ENCODE measurements at places on chromosomes 1 and 21.

GRCh38 chr1:64748222-64748621 is 3.3 kb downstream of the RAVER2 start:
- DNase-seq, result no peak

- DNase-seq, result no peak
Observed at GRCh38 chr1:156075162-156075561, 7.1 kb downstream of the MEX3A start.

- no peak for DNase-seq
Observed at GRCh38 chr1:233477359-233477758, 136.5 kb upstream of the KCNK1 start.

GRCh38 chr1:2236695-2237677 is 8.9 kb downstream of the SKI start:
- DNase-seq, result no peak

DNA sequence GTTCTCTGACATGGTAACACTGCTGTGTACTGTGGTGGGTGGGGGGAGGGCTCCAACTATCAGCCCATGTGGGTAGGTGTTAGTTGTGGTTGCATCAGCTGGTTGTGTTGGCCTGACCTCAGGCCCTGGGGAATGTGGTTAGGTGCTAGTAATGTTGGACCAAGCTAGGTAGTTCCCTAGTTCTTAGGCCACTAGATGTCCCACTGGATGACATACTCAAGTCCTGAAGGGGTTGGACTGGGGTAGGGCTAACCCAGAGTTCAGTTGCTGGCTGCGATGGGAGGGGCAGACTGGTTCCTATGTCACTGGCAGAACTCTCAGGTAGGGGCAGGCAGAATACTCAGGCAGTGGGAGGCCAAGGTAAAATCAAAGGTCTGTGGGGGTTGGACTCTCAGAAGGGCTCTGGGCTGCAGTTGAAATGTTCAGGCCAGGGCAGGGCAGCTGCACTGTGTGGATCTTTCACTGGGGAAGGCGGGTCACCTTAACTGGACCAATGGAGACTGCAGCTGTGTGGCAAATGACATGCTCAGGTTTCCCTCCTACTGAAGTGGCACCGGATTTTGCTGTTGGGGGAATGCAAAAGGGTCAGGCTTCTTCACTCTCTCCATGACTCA is 870.7 kb downstream of the LRRIQ3 start:
- DNase-seq, result no peak

GRCh38 chr1:227886993-227887696 is 60.6 kb downstream of the WNT9A start:
- no peak for DNase-seq

DNA sequence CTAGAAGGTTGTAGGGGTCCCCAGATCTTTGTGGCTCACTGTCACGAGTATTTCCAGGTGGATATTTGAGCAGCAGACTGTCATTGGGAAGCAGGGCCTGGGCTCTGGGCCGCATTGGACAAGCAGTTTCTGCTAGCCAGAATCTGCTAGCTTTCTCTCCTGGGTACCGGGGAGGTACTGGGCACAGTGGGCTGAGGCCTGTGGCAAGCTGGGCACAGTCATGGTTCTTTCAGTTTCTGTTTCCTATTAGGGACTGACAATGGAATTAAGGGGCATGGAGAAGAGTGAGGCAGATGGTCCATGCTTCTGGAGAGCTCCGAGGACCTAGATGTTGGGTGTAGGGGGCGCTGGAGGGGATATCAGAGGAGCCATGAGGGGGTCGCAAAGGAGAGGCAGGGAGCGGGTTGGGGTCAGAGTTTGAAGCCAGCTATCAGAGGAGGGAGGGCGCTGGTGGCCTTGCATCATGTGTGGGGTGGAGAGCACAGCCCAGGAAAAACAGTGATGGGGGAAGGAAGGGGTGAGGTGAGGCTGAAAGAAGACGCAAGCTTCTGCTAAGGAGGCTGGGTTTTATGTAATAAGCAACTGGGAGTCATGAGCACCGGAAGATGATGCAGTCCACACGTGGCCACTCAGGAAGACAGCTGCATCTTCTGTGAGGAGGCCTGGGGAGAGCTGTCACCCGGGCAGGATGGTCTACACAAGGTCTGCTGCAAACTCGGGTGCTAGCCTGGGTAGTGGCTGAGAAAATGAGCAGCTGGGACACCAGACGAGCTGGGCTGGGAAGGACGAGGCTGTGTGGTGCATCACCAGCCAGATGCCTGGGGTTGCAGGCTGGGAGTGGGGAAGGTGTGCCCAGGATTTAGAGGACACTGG is 72.7 kb downstream of the IER5 start:
- DNase-seq, result no peak

DNA sequence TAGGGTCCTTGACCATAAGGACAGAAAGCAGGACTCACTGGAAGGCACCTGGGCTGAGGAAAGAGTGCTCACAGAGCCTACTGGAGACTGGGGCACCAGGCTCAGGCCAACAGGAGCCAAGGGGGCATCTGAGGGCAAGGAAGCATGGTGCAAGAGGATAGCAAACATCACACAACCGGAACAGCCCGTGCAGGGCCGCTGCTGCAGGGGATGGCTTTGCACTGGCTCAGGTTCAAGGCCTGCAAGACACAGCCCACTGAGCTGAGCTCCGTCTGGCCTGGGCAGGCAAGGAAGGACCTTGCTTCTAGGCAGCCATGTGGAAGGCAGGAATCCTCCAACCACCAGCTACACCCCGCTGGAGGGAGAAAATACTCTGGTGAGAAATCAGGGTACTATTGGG is 59.8 kb upstream of the KIF26B start:
- DNase-seq, result no peak

Data from brain pericyte (primary cell).